Fibroblast of upper back skin (primary cell): ENCODE measurements at places on chromosomes 6 and 20.

DNA sequence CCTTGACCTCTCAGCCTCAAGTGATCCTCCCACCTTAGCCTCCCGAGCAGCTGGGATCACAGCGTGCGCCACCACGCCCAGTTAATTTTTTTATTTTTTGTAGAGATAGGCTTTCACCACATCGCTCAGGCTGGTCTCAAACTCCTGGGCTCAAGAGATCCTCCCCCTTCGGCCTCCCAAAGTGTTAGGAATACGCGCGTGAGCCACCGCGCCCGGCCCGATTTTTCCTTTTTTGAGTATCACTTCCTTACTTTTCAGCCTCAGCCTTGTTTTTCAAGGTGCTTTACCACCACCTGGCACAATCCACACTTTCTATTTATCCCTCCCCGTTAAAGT lies 791 bp upstream of the STX11 start:
- DNase-seq, result no peak

GRCh38 chr6:13178107-13178506 lies 150.2 kb downstream of the TBC1D7 start:
- DNase-seq, result no peak

DNA sequence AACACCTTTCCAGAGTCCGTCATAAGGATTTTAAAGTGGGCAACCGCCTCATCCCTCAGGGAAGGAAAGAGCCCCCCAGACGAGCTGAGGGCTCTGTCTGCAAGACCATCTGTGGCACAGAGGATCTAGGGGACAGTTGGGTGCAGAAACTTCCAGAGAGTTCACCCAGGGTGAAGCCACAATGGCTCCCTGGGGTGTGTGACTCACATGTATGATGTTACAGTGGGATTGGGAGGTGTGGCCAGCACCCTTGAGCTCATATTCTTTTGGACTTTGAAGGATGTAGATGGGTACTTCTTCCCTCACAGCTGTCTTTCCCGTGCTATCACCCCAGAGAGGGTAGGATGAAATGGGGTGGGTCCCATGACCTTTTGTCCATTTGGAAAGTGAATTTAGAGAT lies 95.5 kb downstream of the NCR2 start:
- peak; percentile 82 for DNase-seq

GRCh38 chr20:54290636-54291035 lies 82.7 kb downstream of the PFDN4 start:
- no peak for DNase-seq

DNA sequence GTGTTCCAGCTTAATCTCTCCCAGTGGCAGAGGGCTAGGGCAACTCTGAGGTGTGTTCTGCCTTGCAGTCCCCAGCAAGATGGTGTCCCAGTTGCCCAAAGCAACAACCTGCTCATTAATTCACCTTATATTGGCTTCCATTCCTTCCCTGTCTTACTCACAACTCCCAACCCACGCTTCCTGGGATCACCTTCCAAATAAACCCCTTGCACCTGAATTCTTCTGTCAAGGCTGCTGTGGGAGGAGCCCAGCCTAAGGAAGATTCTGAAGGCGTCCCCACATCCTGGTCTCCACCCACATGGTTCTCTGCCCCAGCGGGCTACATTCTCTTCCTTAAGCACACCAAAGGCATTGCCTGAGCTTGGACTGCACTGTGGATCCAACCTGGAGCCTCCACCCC lies 116.6 kb upstream of the MAFB start:
- no peak for DNase-seq

DNA sequence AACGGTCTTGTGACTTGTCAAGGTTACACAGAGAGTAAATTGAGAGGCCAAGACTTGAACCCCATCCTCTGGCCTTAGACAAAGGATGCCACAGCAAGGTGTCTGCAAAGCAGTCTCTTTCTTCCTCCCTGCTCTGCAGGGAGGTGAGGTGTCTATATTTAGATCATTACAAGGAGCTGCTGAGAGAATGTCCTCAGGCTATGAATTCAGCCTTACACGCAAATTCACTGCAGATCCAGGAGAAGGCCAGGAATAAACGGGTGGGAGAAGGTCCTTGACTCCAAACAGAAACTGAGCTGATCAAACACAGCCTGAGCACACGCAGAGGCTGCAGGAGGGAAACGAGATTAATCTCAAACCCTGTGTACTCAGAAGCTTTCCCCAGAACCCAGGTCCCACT lies 48.6 kb upstream of the PTPRT start:
- no peak for DNase-seq

DNA sequence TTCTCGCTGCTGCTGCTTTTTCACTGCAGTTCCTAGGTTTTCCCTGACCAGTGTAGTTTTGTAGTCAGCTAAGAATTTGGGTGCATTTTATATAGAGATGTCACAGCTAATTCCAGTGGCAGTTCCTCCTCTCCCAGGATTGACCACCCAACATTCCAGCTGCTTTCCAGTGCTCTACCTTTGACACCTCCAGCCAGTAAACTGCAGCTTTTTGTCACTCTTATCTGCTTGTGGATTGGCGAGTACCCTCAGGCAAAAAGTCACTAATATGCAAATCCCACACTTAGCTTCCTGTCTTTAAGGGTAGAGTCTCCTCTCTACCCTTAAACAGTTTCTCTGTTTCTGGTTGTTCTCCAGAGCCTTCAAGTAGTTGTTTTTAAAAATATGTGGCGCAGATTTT lies 146.9 kb upstream of the KCNG1 start:
- no peak for DNase-seq

GRCh38 chr20:59564171-59564570 lies 40.2 kb upstream of the PHACTR3 start:
- no peak for DNase-seq

DNA sequence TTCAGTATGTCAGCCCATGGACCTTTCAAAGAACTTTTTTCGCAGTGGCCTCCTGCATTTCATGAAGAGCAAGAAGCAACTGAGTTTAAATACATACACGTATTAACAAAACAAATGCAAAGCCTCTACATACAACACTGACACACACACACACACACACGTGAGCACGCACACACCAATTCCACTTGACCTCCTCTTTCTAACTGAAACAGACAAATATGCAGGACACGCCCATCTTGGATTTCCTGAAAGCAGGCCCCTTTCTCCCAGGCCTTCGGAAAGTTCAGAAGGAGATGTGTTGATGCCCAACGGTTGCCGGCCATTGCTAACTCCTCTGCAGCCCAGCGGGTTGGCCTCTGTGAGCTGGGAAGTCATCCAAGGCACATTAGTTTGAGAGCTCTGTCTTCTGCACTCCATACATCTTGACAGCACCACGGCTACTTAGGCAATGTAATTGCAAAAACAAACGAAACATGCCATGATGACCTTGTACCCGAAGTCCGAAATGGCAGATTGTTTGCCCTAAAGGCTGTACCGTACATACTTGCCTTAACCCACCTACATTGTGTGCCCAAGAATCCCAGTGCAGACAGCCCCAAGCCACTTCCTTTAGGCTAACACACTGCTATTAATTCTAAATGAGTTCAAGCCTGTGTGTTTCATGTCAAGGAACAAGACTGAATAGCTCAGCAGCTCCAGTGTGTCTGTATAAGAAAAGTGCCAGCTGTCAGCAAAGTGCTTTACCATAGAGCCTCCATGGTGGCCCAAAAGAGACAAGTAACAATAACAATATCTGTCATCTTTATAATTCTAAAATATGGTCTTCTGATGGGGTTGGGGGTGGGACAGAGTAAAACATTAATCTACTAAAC lies 138.8 kb upstream of the RNF217 start:
- peak; percentile 1 for DNase-seq

DNA sequence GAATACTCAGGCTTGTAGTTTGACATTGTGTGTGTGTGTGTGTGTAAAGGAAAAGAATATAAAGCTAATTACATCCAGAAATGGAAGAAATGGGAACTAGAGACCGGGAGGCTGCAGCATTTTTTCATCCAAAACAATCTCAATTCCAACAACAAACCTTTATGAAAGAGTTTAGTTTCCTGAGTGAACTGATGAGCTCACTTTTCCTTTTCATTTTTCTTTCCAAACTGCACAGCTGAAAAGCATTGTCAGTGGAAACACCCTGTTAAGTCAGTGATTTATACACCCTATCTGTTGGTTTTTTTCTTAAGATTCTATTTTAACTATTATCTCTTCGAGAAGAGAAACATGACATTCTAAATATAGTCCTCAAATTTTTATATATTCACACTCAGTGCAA lies 130.9 kb downstream of the RFPL4B start:
- DNase-seq, result no peak

GRCh38 chr6:113994934-113995342 lies 24.0 kb upstream of the HDAC2 start:
- peak; percentile 93 for DNase-seq

GRCh38 chr20:25008388-25009217 lies 16.1 kb upstream of the APMAP start:
- DNase-seq, result no peak

DNA sequence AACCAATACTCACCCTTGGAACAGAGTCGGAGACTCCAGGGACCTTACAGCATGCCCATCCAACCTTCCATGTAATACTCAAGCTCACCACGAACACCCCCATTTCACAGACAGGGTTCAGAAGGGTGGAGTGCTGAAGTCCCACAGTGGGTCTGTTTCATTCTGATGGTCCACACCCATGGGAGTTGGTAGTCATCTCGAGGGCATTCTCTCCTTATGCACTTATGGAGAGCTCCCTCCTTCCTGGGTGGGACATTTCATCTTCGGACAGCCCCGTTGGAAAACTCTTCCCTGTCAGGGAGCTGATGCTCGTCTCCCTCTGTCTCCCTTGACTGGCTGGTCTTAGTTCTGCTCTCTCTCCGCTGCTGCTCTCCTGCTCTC lies 38.9 kb downstream of the COX4I2 start:
- no peak for DNase-seq

GRCh38 chr6:25484900-25485299 lies 167.1 kb upstream of the SCGN start:
- no peak for DNase-seq

DNA sequence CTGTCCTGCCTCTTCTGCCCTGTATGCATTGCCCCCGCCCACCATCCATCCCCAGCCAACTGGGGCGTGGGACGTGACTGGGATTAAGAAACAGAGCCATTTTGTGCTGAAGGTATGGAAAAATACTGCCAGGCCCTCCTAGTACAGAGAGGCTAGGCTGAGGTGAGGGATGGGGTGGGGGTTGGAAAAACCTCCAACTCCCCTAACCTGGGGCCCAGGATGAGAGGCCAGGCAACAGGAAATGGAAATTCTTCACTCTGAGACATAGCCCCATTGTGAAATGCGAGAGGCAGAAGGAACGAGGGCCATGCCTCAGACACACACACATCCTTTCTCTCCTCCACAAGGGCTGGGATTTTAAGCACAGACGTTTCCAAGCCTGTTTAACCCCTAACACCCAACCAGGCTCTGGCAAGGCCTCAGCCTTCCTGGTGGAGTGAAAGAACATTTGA lies 19.9 kb downstream of the KCNK5 start:
- DNase-seq, result no peak

DNA sequence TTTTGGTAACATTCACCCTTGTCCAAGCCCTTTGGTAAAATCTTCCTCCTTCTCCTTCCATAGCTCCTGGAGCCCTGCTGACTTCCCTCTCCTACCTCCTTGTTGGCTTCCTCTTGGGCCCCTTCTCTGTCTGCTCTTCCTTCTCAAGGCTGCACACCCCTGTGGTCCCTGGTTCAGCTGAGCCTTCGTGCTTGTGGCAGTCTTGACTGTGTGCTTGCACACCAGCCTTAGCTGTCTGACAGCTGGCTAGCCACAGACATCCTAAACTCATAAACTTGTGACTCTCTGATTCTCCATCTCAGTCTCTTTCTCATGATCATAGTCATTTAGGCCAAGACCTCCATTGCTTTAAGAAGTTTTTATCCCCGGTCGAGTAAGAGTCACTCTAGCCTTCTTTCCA lies 37.1 kb downstream of the DHX35 start:
- DNase-seq, result no peak

DNA sequence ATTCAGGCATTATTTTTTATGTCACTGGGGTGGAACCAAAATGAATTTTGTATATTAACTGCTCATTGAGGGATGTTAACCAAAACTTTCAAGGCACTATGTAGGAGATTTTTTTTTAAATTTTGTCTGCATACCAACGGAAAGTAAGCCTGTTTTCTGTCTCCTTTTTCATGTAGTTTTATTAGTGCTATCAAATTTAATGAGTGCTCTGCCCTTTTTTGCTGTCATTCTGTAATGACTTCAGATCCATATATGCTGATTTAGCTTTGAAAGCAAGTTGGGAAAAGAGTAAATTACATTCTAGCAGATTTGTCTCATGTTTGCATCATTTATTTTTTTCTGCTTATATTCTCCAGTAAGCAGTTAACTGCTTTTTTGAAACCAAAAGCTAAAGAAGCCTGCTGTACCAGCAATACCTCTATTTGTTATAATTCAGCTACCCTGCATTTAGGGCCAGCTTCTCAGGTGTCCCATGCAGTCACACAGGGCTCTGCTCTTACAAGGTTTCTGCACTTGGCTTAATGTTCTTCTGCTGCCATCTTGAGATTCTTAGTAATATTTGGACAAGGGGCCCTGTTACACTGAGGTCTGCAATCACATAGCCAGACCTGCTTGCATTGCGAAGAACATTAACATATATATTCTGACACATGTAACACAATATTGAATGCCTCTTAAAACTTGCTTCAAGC lies 429.0 kb downstream of the UTRN start:
- no peak for DNase-seq
